Pulmonary artery endothelial cell (primary cell): ENCODE measurements at places on chromosomes 11 and 22. TPM values are rescaled to one million over a fixed set of nuclear protein-coding genes. Genes with fewer than 3 reads are reported as not detected.

- DNase-seq = no peak
Observed at GRCh38 chr11:107457205-107457557, 444 bp downstream of the CWF19L2 start.

DNA sequence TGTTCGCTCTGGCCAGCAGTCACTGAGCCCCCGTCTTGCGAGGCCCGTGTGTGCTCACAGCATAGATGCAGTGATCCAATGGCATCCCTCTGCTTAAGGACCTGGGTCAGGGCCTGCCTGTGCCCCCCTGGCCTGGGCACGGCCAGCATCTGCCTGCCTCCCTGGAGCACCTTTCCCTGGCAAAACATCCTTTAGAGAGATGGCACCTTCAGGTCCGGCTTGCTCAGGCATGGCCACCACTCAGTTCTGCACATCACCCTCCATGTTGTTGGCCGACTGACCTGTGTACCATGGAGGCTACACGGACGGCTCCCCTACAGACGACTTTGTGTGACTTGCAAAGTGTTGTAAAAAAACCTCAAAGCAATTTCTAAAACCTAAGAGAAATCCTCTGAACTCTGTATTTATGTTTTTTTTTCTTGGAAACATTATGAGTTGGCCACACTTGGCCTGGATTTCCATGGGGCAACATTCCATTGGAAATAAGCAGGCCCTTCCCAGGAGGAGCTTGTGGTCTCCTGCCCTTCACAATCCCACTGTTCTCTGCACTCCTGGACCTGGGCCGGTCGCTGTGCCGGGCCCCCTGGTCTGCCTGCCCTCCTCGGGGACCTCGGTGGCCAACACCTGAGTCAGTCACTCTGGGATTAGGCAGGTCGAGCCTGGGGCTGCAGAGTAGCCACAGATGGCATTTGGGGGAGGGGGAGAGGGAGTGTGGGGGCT, 592.4 kb downstream of the TBC1D22A start:
- DNase-seq = no peak

- DNase-seq = no peak
Observed at GRCh38 chr11:4495487-4495886, 13.0 kb downstream of the OR52K1 start.

- DNase-seq = no peak
Observed at GRCh38 chr11:73990730-73991129, 8.1 kb upstream of the UCP2 start.

- no peak for DNase-seq
Observed at GRCh38 chr22:24434471-24435322, 7.3 kb downstream of the ADORA2A start.

DNA sequence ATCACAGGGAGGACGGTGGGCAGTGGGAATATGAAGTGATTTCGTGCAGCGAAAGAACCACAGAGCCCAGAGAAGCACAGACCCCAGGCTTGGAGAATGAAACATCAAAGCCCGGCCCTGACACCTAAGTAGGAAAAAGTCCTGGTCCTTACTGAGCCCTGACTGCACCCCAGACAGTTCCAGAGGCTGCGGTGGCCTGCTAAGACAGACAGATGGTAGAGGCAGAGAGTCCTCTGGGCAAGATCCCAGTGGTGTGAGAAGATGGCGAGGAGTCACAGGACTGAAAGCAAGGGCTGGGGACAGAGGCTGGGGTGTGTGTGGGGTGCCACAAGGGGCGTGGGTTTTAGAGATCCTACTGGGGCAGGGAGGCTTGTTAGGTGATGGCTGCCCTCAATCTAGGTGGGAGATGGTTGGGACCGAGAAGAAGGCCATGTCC, 3.7 kb downstream of the CBX6 start:
- DNase-seq = no peak

The MS4A3 gene
- total RNA-seq = not detected in 2 replicates
